ENCODE measurements at places on chromosomes 12 and 14. TPM values are rescaled to one million over a fixed set of nuclear protein-coding genes. Genes with fewer than 3 reads are reported as not detected.

- DNase-seq, result no peak
Measured at GRCh38 chr12:127664901-127665300, 602.1 kb upstream of the TMEM132C start.

DNA sequence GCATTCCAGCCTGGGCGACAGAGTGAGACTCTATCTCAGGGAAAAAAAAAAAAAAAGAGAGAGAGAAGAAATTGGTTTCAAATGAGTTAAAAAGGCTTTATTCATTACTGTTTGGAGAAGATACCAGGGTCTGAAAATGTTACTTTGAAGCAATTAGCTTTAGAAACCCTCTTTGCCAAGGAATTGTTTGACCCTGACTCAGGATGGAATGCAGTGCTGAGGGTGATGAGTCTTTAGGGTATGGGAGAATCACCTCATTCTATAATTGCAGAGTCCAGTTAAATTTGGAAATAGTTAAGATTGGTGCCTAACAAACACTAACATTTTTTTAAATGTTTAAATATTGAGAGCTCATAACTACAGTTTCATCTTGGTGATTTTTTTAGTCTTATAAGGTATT, 13.3 kb downstream of the RAP1B start:
- DNase-seq, result no peak

GRCh38 chr12:54296393-54297099, 4.3 kb downstream of the NFE2 start:
- DNase-seq, result no peak

- DNase-seq, result peak; percentile 82
Measured at GRCh38 chr12:77324763-77325468, 259.5 kb upstream of the E2F7 start.

GRCh38 chr14:104451474-104451873, 128.1 kb upstream of the C14orf180 start:
- no peak for DNase-seq

- no peak for DNase-seq
Measured at GRCh38 chr12:91781114-91781513, 364.5 kb downstream of the BTG1 start.

DNA sequence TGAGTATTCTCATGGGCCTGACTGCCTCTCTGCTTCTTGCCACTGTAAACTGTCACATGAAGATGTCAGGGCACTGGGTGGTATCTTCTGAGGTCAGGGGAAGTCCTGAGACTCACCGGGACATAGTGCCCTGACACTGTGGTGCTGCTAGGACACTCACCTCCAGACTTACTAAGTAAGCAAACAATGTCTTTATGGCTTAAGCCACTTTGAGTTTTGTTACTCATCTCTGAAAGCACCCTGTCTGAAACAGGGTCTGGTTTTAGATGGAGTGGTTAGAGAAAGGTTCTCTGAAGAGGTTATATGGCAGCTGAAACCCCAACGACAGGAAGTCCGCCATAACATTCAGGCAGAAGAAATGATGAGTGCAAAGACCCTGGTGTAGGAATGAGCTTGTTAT, 22.7 kb downstream of the GPR19 start:
- DNase-seq, result no peak

- no peak for DNase-seq
Measured at GRCh38 chr12:46499226-46499625, 126.7 kb upstream of the SLC38A2 start.

GRCh38 chr14:58954052-58954451, 234.4 kb upstream of the DAAM1 start:
- DNase-seq, result no peak

- no peak for DNase-seq
Measured at GRCh38 chr14:25861406-25861805, 736.4 kb downstream of the NOVA1 start.

DNA sequence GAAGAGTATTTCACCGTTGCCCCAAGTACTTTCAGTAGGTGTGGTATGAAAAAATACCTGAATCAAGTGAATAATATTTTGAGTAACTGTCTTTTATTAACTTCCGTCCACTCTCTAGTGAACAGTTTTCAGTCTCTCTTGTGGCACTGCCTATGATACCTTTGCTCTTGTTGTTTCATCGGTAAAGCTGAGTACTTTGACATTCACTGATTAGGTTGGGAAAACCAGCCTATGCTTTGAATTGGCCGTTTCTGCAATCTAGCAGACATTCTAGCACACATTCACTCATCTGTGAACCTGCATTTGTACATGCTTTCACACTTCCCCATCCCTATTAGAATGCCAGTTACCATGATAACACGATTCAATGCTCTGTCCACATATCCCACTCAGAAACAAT, 217.3 kb downstream of the FBXL14 start:
- DNase-seq, result no peak

GRCh38 chr12:90163975-90164374, 455.3 kb upstream of the ATP2B1 start:
- no peak for DNase-seq

DNA sequence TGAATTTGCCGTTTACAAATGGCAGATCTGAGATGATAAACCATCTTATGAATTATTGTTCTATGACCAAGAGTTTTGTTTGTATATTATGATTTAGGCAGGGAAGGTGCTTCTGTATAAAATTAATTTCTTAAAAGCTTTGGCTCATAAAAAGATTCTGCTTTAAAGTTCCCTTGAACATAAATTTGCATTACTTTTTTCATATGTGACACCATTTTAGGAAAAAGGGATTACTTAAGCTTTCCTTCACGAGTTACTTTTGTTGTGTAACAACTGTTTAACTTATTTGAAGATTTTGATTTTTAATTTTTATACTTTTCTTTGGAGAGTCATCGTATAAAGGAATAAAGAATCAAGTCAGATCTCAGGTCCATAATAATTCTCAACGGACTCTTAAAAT, 3.3 kb downstream of the ETNK1 start:
- DNase-seq, result no peak

DNA sequence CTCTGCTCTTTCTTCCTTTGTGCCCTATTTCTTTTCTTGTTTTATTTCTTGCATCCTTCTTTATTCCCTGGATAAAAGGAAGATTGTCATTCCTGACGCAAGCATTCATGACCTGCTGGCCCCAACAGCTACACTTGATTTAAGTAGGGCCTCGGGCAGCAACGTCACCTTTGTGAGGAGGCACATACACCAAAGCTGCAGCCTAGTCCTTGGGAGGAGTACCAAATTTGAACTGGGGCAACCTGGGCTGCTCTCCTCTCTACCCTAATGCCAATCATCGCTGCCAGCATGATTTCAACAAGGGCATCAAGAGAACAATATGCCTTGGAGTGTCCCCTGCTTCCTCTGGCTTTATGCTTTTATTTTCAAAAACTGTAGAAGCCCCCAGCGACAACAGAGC, 76.4 kb downstream of the C12orf50 start:
- no peak for DNase-seq

GRCh38 chr12:11823043-11823442, 173.6 kb downstream of the ETV6 start:
- no peak for DNase-seq

DNA sequence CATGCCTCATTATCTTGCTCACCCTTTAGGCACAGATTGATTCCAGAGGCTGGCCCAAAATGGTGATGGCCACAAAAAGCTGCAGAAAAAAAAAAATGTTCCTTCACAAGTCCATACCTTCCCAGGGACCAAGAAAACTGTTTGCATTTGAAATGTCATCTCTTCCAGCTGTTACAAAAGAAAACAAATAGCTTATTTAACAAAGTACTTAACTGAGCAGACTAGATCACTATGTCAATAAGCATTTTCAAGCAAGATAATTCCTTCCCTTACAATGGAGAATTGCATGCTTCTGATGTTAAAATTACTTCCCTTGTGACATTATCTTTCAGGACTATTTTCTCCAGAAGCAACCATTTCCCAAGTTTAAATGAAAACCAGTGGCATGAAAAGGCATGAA, 377.9 kb upstream of the KITLG start:
- no peak for DNase-seq

DNA sequence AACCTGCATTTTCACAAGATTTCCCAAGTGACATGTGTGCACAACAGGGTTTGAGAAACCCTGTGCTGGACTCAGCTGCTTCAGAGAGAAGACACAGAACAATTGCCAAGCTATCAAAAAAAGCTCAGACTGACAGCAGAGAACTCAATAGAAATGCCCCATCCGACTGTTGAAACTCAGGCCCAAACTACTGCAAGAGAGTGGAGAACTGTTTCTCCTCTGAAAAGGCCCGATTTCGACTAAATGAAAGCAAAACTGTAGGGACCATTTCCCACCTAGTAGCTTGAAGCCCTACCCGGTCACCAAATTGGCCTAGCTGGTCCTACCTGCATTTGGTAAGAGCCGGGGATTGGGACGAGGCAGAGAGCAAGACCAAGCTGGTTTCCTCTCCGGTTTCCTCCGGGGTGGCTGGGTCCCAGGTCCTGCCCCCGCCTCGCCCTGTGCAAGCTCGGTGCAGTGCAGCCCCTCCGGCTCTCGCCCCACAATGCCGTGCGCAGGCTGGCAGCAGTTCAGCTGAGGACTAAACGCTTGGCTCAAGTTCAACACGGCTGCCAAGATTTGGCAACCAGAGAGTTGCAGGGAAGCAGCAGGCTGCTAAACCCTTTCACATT, 1180.6 kb downstream of the VRK1 start:
- DNase-seq, result peak; percentile 5

TBPL2 gene
- total RNA-seq, result not detected

OAS2 gene
- total RNA-seq, result 211 TPM

RNU6-8 gene
- total RNA-seq, result not detected

KLHL33 gene
- total RNA-seq, result not detected

BIN2 gene
- not detected for total RNA-seq

SLC38A4 gene
- 1.5 TPM for total RNA-seq

NPAS3 gene
- not detected for total RNA-seq

TMEM119 gene
- not detected for total RNA-seq

KRT83 gene
- not detected for total RNA-seq

GDF3 gene
- not detected for total RNA-seq

FBXO33 gene
- total RNA-seq, result 9.1 TPM

C1QL4 gene
- not detected for total RNA-seq

All from Calu3 (cell line).